ENCODE measurements at places on chromosomes 16 and 17.

DNA sequence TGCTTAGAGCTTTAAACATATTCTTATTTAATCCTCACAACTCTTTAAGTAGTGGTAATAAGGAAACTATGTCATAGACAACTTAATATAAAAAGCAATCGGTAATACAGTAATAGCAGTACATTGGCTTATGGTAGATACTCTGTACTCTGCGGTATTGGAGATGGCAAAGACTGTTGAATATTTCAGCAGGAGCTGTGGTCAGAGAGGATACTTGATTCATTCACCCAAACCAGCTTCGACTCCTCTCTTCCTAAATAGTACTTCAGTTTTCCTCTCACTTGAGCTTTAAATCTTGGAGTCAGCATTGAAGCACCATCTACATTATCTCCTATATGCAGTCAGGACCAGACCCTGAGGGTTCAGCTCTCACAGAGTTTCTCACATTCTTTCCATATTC is 169.3 kb downstream of the CYB561 start:
- DNase-seq = no peak

GRCh38 chr16:4319454-4320421 is 3.9 kb downstream of the GLIS2 start:
- peak; percentile 41 for DNase-seq

DNA sequence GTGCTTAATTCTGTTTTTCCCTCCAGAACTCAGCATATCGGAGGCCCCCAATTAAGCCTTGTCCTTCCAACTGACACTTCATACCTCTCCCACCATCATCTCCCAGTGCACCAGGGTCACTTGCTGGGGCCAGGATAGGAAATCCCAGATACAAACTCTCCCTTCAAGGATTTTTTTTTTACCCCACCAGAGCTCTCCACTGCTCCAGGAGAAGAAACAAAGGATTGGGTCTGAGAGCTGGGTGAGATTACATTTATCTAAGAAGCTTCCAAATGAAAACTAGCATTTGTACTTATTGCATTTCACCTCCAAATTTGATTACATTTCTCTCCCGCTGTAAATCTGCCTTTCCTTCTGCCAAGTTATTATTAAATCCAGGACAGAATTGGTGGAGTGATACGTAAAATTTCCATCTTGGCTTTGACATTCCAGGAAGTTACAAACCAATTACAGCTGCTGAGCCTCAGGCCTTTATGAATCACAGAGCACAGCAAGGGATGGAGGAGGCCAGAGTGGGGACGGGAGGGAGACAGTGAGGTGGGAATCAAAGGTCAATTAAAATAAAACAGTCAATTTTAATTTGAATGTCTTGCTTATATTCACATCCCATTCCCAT is 123.5 kb downstream of the USP31 start:
- no peak for DNase-seq

- no peak for DNase-seq
Observed at GRCh38 chr17:78374189-78374588, 4.3 kb upstream of the PGS1 start.

- no peak for DNase-seq
Observed at GRCh38 chr17:49691677-49692191, 13.8 kb upstream of the SPOP start.

- no peak for DNase-seq
Observed at GRCh38 chr17:74544991-74545842, 698 bp downstream of the CD300C start.

DNA sequence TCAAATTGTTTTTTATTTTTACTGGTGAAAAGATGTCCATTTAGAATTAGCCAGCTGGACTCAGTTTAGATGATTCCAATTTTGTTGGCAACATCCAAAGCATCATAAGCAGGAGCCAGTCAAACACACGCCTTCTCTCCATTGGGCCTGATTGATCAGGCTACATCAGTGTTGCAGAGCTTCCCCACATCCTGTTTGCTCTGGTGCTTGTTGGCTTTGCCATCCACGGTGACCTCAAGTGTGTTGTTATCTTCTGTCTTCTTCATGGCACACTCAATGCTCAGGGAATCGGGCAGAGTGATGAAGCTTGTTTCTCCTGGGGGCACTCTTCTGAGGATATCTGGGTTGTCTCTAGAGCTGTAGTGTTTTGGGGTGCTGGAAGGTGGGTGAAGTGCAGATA is 6.3 kb upstream of the NETO2 start:
- DNase-seq = no peak

GRCh38 chr17:82935966-82936767 is 96.3 kb upstream of the ZNF750 start:
- DNase-seq = no peak

DNA sequence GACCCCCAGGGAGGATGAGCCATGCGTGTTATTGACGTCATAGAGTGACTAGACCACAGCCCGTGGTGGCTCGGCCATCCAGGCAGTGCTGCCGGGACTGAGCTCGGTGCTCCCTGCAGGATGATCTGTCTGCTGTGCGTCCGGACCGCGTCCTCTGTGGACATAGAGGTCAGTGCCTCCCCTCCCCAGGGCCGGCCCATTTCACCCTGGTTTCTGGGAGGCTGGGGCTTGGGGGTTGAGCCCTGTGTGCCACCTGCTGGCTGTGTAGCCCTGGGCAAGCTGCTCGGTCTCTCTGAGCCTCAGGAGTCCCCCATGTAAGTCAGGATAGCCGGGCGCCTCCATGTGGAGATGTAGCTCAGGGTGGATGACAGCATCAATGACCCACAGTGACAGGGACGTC is 8.3 kb downstream of the TSC2 start:
- DNase-seq = no peak

GRCh38 chr17:72952220-72952619 is 140.3 kb downstream of the SLC39A11 start:
- DNase-seq = no peak

GRCh38 chr17:82664701-82665182 is 16.5 kb upstream of the WDR45B start:
- DNase-seq = no peak

DNA sequence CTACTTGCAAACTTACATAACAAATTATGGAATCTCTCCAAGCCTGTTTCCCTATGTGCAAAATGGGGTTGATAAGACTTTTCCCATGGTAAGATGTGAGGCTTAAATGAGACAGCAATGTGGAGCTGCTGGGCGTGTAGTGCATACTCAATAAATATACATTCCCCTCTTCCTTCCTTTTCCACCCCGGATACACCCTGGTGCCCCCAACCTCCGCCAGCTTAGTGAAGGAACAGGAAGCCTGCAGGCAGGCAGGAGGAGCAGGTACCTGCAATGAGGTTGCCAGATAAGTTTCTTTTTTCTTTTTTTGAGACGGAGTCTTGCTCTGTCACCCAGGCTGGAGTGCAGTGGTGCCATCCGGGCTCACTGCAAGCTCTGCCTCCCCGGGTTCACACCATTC is 14.9 kb downstream of the C17orf50 start:
- DNase-seq = no peak

- no peak for DNase-seq
Observed at GRCh38 chr16:20747030-20747816, 5.6 kb upstream of the THUMPD1 start.

GRCh38 chr16:80804526-80805383 is at the start of gene CDYL2:
Gene CDYL2, minus strand, starts transcription at chr16:80804598. Its CDS starts 425 bp downstream, at chr16:80804173.
- peak; percentile 49 for DNase-seq

DNA sequence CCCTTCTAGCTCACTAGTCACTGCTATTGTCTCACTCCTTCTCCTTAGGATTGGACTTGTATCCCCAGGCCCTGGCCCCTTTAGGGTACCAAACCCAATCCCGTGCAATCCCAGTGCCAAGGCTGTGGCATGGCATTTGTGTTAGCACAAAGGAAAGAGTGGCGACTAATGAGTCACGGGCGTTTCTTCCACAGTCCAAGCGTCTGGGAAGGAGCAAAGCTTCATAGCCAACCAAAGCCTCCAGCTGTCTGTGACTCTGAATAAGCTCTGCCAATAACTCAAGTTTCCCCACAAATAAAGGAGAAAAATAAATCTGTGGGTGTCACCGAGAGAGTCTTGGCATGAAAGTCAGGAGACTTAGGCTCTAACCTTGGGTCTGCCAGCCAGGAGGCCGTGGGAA is 54.6 kb upstream of the COX10 start:
- no peak for DNase-seq

DNA sequence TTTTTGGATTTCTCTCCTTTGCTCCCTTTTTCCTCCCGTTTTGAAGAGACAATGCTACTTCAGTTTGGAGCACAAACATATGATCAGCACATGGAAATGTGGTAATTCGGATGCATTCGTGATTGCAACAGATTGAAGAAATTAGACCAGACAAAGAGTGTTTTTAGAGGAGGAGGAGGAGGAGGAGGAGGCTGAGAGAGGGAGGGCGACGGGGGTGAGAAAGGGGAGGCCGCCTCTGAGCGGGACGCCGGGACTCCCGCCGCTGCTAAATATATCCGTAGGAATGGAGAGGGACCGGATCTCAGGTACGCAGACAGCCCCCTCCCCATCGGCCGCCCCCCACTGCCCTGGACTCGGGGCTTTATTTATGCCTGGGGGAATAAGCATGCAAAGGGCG is 179.3 kb downstream of the SEC14L1 start:
- no peak for DNase-seq

DNA sequence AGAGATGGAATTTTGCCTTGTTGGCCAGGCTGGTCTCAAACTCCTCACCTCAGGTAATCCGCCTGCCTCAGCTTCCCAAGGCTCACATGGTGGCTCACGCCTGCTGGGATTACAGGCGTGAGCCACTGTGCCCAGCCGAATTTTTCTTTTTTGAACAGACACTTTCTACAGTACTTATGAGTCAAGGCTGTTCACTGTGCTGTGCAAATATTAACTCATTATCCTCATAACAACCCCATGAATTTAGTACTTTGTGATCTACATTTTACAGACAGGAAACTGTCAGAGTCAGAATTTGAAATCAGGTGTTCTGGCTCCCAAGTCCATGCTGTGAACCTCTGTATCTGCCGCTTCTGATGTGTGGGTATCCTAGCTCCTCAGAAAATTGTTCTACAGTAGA is 25.7 kb upstream of the RASL10B start:
- DNase-seq = no peak

- no peak for DNase-seq
Observed at GRCh38 chr17:17124341-17124740, 81.8 kb downstream of the PLD6 start.

GRCh38 chr17:1487939-1488825 is 4.3 kb downstream of the MYO1C start:
- DNase-seq = peak; percentile 65

- DNase-seq = no peak
Observed at GRCh38 chr17:77604973-77605313, 353.6 kb upstream of the TNRC6C start.

- no peak for DNase-seq
Observed at GRCh38 chr17:70552230-70552981, 383.1 kb downstream of the KCNJ2 start.

DNA sequence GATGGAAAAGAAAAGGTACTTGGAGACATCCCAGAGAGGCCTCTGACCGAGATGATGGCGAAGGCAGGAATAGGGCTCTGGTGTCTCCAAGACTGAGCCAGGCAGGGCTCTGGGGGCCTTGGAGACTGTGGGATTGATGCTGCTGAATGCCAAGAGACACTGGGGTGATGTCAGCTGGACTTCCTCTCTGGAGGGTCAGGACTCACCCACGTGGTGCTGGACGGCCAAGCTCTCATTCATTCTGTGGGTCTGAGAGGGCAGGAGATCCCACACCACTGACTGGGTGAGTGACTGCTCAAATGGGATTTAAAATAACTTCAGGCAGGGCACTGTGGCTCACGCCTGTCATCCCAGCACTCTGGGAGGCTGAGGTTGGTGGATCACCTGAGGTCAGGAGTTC is 64.8 kb downstream of the NT5M start:
- no peak for DNase-seq

- no peak for DNase-seq
Observed at GRCh38 chr16:69138608-69139007, 6.2 kb downstream of the UTP4 start.

DNA sequence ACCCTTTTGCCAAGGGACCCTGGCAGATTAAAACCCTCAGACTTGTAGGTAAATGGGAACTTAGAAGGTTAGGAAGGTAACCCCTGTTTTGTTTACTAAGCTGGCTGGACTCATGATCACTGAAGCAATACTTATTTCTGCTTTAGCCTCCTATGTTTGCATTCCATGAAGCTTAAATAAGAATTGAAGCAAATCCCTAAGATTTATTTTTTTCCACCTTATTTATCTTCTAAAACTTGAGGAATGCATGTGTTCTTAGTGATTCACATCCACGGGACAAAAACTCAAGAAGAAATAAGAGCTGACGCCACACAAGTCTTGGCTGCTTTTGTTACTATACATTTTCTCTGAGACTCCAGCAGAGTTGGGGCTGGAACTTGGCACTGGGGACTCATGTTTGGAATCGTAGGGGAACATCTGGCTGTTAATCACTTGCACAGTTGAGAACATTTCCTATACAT is 35.5 kb downstream of the CLUAP1 start:
- no peak for DNase-seq

GRCh38 chr16:83939266-83939855 is 13.7 kb upstream of the OSGIN1 start:
- no peak for DNase-seq

DNA sequence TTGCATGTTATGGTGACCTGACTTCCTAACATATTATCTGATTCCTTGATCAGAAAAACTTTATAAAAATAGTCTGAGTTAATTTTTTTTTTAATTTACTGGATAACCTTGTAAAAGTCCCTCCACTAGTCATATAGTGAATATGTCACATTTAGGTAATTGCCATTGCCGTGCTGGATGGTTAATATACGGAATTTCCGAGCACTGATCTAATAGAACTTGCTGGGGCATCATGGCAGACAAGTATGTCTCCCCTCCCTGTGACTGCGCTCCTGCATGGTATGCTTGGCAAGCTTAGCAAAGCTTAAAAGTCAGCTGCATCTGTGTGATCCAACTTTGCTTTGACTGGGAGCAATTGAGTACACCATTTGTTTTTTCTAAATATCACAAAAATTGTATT is 239.4 kb upstream of the TBX2 start:
- no peak for DNase-seq

All from stimulated activated CD4-positive, alpha-beta T cell treated with anti-CD3 and anti-CD28 coated beads, Interleukin-1b, Interleukin-23, amount 100 ng/mL, for 4 hours (primary cell).